Stomach (tissue), 19 donors: ENCODE measurements at places on chromosomes 2 and 18. TPM values are rescaled to one million over a fixed set of nuclear protein-coding genes. Genes with fewer than 3 reads are reported as not detected.

DNA sequence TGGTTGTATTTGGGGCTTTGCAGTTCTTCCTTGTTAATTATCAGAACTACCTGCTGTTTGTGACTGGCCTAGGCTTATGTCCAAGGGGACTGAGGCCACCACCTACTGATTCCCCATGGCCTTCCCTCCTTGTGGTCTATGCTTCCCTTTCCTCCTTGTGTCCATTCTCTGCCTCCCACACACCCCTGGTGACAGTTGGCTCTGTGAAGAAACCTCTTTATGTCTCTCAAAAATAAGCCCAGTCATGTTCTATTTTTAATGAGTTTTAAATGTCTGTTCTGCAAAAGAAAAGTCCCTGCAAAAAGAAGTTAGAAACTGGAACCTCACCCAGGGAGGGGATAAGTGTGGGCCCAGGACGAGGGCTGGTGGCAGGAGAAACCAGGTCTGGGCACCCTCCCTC, 105.0 kb downstream of the SMC6 start:
- H3K4me3 ChIP-seq, result no peak overlapping the region
- peaks cover 23% of the 10 kb centered on the region for H3K4me1 ChIP-seq
- H3K27ac ChIP-seq, result no peak overlapping the region
- DNase-seq, result no peak

Gene SUCLG1
- total RNA-seq, result 98.6 TPM

Gene CCDC178
- total RNA-seq, result not detected

Gene SF3B1
- 520 TPM for total RNA-seq
